ENCODE measurements at places on chromosomes 5 and 9. TPM values are rescaled to one million over a fixed set of nuclear protein-coding genes. Genes with fewer than 3 reads are reported as not detected.

GRCh38 chr5:141849415-141850243 lies 28.6 kb downstream of the PCDH1 start:
- peak; percentile 66 for DNase-seq

- no peak for DNase-seq
These were observed 132.9 kb downstream of the RXRA start for GRCh38 chr9:134459164-134459563.

DNA sequence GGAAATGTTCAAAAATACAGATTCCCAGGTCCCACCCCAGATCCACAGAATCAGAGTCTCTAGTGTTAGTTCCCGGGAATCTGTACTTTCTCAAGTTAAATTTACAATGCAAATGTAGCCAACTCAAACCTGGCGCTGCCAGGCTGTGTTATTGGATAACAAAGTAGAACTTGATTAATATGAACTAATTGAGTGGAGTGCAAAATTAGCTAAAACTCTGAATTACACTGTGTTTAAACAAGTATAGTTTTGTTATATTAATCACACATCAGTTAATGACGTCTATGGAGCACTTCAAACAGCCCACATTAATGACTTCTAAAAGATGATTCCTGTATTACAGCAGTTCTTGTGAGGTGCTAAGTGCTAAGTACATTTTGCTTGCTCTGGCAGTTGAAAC lies 32.4 kb upstream of the CYFIP2 start:
- DNase-seq: no peak

DNA sequence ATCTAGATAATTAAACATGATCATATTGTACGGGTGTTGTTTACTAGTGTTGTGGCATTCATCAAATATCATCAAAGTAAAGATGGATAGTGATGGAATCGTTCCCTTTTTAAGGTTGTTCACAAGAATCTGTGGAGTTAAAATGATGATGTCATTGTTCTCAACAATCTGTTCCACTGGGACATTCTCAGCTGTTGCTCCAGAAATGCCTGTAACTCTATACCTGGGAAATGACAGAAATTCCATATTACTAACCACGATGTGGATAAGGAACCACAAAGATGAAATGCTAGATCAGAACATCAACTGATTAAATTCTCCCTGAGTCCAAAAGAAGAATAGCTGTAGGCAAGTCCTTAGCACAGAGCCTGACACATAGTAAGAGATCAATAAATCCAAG lies 38.0 kb downstream of the RIGI start:
- DNase-seq: no peak

DNA sequence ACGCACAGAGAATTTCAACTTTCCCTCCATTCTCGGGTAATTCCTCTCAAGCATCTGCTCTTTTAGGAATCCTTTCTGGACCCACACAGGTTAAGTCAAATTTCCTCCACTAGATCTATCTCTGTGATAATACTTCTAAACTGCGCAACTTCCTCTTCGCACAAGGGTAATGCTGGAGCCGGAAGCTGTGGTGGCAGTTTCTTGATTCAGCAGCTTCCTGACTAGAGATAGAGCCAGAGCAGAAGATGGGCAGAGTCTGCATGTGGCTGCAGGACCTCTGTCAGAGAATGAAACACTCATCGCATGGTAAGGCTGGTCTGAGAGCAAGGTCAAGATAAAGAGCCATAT lies 11.1 kb upstream of the CDC42SE2 start:
- no peak for DNase-seq

GRCh38 chr5:139494832-139495231 lies 12.3 kb upstream of the STING1 start:
- DNase-seq: no peak

GRCh38 chr5:167280111-167280510 lies 1011.3 kb upstream of the WWC1 start:
- DNase-seq: no peak

- DNase-seq: no peak
These were observed 110.1 kb upstream of the RAD23B start for GRCh38 chr9:107172979-107173347.

DNA sequence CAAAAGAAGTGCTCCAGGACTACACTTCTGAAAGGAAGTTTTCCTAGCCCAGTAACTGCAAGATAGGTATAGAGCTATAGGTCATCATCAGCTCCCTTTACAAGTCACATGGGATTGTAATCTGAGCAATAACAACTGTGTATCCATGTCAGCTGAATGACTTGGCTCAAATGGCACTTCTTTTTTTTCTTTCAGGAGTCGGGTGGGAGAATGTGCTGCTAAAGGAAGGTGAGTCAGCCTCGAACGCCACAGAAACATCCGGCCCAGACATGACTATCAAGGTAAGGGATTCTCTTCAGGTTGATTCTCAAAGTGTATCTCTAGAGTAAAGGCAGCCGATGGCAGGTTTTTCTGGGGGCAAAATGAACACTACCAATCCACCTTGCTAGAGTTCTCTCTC lies 192.2 kb downstream of the C9orf152 start:
- DNase-seq: no peak

GRCh38 chr5:17252543-17252942 lies 35.1 kb downstream of the BASP1 start:
- DNase-seq: no peak

GRCh38 chr5:14359069-14360043 lies 216.2 kb downstream of the TRIO start:
- DNase-seq: no peak

- DNase-seq: no peak
These were observed 21.7 kb upstream of the HOMER1 start for GRCh38 chr5:79535477-79536192.

DNA sequence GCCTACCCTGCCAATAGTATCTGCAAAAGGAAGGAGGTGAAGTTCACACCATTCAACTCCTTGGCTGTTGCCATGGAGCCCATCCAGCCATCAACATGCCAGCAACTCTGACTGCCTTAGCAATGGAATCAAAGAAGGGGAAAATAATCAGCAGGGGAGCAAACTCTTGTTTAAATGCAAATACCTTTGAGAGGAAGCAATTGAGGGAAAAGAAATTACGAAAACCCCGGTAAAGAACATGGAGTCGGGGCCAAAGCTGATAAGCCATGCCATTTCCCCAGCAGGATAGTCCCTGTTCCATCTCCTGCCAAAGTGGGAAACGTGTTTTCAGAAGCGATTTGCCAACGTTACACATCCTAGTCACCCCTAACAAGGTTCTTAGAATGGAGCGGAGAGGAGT lies 69.0 kb downstream of the MFAP3 start:
- no peak for DNase-seq

- no peak for DNase-seq
These were observed 334.9 kb upstream of the DAB2 start for GRCh38 chr5:39759701-39760100.

DNA sequence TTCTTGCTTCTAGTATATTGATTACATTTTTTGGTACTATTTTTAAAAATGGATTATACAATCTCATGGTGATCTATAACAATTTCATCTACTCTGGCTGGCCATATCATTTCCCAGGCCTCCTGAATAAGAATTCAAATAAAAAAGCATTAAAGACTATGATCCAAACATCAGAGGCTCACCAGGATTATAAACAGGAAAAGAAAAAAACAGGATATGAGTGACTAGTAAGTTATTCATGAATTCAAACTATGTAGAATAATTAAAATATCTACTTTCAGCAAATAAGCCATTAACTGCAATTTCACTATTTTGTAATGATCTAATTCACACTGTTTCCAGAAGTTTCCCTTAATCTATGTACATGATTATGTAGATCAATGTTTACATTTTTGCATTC lies 293.1 kb upstream of the CDH6 start:
- no peak for DNase-seq

DNA sequence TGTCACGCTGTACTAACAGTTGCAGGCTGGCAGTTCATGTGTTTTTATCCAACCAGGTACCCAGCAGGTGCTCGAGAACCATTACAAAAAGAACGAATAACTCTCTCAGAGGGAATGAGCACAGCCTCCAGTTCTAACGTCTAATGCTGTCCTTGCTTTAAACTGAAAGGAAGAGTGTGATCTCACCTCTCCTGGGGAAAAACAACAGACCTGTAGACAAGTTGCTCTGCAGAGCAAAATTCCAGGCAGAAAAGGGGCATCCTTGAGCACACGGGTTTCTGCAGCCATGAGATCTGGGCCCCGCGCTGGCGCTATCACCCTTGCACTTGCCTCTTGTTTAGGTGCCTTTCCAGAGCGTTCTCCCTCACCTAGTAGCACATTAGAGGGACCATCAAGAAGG lies 92.5 kb upstream of the DNAH5 start:
- DNase-seq: no peak

DNA sequence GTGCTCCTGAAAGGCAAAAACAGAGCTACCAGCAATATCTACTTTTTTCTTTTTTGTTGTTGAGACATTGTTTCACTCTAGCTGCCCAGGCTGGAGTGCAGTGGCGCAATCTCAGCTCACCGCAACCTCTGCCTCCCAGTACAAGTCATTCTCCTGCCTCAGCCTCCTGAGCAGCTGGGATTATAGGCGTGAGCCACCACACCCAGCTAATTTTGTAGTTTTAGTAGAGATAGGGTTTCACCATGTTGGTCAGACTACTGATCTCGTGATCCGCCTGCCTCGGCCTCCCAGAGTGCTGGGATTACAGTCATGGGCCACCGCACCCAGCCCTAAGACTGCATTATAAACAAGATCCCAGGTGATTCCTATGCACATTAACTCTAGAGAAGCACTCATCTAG lies 17.0 kb downstream of the PLPP1 start:
- no peak for DNase-seq

The MOCS2 gene
- polyA plus RNA-seq: 65.2 TPM

The TERT gene
- 0.05 TPM for polyA plus RNA-seq

The PCDHB8 gene
- polyA plus RNA-seq: 1.2 TPM

The PCDHGB2 gene
- 4.0 TPM for polyA plus RNA-seq

The PRDM9 gene
- not detected for polyA plus RNA-seq

The CATSPER3 gene
- 1.2 TPM for polyA plus RNA-seq

The C1QTNF2 gene
- 2.2 TPM for polyA plus RNA-seq

The KIAA1958 gene
- 5.7 TPM for polyA plus RNA-seq

The GNA14 gene
- 6.4 TPM for polyA plus RNA-seq

The ZNF454 gene
- polyA plus RNA-seq: 7.1 TPM

The HTR4 gene
- 0.11 TPM for polyA plus RNA-seq

The EQTN gene
- polyA plus RNA-seq: not detected

The SLU7 gene
- polyA plus RNA-seq: 44.8 TPM

Data from left renal pelvis (tissue), 4 donors.